COR-L47 (cell line): ENCODE measurements at places on chromosomes 6 and 20.

- DNase-seq, result no peak
These were observed 26.7 kb upstream of the MBOAT1 start for GRCh38 chr6:20238688-20239587.

DNA sequence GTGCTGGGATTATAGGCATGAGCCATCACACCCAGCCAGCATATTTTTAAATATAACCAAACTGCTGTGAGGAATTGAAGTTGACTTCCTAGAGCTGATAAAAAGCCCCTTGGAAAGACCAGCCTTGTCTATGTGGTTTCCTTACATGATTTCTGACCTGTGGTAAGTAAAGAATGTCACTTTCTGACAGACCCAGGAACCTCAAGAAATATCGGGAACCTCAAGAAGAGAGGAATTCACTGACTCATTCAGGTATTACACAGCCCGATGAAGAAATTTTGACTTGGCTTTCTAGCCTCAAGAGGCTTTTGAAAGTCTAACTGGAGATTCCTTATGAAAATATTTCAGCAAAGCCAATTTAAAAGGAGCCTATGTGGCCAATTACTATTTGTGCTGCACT is 71.8 kb downstream of the FOXF2 start:
- no peak for DNase-seq

DNA sequence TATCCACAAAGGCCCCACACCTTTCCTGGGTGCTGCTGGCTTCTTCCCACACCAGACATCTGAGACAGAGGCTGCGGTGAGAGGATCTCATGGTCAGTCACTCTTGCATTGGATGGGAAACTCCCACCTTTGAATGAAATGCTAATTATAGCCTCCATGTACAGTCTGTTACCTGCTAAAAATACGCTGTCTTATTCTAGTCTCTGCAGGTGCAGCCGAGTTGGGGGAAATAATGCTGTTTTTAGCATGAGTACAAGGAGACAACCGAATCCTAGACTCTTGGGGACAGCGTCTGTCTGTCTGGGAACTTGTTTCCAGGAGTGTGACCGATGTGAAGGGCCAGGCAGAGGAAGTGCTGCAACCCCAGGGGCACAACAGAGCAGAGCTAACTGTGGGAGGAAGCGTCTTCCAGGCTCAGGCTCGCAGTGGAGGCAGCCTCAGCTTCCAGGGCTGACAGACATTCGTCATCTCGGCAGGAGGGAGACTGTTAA is 286.2 kb downstream of the PREX1 start:
- DNase-seq, result no peak

- no peak for DNase-seq
These were observed 27.2 kb downstream of the PANK2 start for GRCh38 chr20:3916364-3916763.

DNA sequence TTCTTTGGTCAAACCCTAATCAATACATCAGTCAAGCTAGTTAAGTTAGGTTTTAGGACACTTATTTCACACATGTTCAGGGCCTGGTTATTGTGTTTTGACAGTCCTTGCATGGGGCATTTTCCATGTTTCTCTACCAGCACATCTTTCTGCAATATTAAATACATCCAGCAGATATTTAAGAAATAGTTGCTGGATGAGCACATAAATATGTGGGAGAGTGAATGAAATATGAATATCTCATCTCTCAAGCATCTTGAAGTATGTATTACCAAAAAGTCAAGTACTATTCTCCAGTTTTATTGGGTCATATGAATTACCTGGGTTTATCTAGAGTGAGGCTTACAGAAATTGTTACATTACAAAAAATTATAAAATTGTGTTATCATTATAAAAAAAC is 621.9 kb upstream of the GJE1 start:
- no peak for DNase-seq

- no peak for DNase-seq
These were observed 764.2 kb downstream of the TENT5A start for GRCh38 chr6:80988286-80988685.

- peak; percentile 51 for DNase-seq
These were observed 34.2 kb downstream of the MYLIP start for GRCh38 chr6:16163066-16163465.

- DNase-seq, result no peak
These were observed 40.5 kb downstream of the PANK2 start for GRCh38 chr20:3929713-3930060.

DNA sequence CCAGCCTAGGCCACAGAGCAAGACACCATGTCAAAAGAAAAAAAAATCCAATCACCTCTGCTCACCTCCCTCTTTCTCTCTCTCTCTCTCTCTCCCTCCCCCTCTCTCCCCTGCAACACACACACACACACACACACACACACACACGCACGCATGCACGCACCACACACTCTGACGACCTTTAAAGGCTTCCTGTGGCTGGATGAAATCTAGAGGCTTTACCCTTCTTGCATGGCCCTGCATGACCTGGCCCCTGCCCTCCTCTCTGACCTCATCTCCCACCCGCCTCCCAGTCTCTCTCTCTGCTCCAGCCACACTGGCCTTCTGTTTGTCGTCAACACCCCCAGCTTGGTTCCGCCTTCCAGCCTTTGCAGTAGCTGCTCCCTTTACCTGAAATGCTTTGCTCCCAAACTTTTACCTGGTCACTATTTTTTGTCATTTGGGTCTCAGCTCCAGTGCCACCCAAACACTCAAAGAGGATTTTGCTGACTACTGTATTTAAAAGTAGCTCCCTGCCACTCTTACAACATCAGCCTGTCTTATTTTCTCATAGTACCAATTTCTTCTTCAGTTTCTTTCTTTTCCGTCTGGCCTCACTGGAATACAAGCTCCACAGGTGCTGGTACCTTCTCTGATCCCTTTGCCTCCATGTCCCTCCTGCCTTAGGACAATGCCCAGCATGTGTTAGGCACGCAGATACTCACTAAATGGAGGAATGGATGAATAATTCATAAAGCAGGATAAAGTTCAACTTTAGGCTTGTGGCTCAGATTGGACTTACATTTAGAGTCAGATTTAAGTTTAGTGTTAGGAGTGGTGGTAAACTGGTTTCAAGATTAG is 4.3 kb upstream of the LTA start:
- no peak for DNase-seq

DNA sequence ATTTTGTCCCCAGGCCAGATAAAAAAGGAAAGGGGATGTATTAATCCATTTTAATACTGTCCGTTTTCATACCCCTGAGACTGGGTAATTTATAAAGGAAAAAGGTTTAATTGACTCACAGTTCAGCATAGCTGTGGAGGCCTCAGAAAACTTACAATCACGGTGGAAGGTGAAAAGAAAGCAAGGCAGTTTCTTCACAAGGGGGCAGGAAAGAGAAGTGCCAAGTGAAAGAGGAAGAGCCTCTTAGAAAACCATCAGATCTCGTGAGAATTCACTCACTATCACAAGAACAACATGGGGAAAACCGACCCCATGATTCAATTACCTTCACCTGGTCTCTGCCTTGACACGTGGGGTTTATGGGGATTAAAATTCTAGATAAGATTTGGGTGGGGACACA is 152.5 kb downstream of the IBTK start:
- DNase-seq, result no peak
